ENCODE measurements at places on chromosomes 1 and 21.

DNA sequence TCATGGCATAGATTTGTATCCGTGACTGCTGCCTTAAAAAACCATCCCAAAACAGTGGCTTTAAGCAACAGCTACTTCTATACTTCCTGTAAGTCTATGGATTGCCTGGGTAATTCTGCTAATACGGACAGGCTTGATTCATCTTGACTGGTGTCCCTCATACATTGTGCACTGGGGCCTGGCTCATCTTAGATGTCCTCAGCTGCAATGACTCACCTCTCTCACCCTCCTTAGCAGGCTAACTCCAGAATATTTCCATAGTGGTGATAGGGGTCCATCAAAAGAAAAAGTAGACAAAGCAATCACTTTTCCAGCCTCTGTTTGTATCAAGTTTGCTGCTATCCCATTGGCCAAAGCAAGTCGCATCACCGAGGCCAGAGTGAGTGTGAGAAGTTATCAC, 409.1 kb upstream of the KAZN start:
- no peak for DNase-seq

DNA sequence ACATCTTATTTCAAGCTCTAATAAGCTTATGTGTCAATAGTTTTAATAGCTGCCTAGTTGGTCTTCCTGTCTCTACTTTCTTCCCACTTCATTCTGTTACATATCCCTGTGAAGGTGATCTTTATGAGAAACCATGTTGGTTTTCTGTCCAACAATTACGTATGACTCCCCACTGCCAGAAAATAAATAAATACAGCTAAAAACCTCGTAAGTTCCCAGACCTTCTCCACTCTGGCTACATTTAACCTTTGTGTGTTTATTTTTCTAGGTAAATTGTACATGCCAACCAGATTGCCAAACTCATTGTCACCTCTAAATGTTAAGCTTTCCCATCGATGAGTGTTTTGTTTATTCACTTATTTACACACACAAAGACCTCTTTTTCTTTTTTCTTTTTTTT, 147.2 kb downstream of the CRB1 start:
- no peak for DNase-seq

DNA sequence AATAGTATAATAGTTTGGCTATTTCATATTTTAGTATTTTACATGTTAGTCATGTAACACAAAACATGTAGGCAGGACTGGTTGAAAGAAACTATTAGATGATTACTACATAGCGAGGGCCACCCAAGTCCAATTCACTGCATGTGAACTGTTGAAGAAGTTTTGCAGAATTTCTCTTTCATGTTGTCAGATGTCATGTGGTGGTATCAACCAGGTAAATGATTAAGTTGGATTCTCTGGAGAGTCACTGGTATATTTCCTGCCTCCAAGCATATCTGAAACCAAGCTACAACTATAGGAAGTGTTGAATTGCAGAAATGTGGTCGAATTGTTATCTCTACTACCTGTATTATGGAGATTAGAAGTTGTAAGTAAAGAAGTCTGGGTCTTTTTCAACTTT, 137.8 kb upstream of the DPYD start:
- no peak for DNase-seq

- no peak for DNase-seq
These were observed 20.9 kb downstream of the URB1 start for GRCh38 chr21:32371913-32372314.

DNA sequence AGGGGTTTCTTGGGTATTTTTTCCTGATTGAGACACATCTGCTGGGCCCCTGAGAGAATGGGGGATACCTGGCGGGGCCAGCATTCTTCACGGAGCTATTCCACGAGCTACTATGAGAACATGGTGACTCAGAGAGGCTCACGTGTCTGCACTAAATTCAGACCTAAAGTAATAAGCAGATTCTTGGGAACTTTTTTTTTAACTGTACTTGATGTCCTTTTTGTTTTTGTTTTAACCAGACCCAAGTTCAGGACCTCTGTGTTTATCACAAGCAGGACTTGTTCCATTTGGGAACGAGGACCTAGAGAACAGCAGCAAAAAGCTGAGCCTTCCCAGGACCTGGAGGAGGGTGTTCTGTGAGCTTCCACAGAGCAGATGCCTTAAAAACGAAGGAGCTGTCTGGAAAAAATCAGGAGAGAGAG, 44.0 kb downstream of the EVA1C start:
- DNase-seq = no peak

All from psoas muscle (tissue), 8 donors.